ENCODE measurements at places on chromosomes 12 and 14. TPM values are rescaled to one million over a fixed set of nuclear protein-coding genes. Genes with fewer than 3 reads are reported as not detected.

Gene KRT74
- not detected for total RNA-seq

DNA sequence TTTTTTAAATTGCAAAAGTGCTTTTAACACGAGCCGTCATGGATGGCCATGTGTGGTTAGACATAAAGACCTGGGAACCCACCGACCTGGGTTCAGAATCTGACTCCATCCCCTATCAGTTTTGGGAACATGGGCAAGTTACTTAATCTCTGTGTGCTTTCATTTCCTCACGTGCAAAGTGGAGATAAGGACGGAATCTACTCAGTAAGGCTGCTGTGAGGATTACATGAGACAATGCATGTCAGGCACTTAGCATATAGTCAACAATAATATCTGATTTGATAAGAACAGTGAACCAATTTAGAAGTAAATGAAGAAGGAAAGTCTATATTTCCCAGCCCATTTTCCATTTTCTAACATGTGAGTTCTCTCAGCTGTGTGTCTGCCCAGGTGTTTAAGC, 235.4 kb downstream of the SUDS3 start:
- ATAC-seq: no peak

DNA sequence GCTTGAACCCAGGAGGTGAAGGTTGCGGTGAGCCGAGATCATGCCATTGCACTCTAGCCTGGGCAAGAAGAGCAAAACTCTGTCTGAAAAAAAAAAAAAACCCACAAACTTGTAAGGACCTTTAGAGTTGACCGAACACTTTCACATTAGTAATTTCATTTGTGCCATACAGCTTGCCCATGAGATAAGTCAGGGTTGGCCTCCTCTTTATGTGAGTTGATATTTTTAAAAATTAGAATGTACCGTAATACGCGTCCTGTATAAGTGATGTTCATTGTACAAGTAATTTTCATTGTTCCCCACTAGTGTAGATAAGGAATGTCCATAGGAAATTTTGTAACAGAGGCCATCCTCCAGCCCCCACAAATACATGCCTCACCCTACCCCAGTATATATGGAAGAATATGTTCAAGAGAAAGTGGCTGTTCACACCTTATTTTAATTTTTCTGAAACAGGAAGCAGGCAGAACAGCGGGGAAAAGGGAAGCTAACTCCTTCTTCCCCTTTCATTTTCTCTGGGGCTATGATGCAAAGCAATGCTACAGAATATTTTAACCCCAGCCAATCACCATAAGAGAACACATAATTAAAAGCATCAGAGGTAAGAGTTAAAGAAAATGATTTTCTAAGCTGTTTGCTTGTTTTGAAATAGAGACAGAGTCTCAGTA, 31.9 kb upstream of the HIF1A start:
- no peak for ATAC-seq

Gene LDHB
- total RNA-seq: 447 TPM

DNA sequence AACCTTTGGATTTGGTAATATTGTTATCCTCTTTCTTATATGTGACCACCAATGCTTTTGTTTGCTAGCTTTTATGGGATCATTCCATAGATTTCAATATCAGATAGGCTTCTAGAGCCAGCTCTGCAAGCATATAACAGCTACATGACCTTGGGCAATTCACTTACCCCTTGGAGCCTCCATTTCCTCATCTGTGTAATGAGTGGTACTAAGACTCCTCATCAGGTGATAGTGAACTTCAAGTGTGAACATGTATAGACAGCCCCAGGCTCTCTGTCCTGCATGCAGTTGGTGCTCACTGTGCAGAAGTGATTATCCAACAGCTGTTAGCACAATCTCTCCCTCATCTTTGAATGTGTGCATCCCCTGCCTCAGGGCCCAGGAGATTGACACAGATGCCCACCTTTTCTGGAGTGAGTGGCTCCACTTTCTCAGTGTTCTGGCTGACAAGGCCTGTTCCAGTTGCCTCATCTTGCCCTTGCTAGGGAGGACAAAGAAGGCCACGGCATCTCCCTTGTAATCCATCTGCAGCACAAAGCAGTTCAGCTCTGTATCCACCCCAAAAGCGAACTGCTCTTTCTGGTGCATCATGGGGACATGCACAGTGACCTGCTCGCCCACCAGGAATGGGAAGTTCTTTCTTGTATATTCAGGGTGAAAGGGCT, 9.2 kb downstream of the SERPINA9 start:
- no peak for ATAC-seq

Gene PLD4
- not detected for total RNA-seq

Gene ZNF891
- 2.8 TPM for total RNA-seq

Gene LYZ
- total RNA-seq: 51.2 TPM

Gene DACT1
- total RNA-seq: 17.5 TPM

DNA sequence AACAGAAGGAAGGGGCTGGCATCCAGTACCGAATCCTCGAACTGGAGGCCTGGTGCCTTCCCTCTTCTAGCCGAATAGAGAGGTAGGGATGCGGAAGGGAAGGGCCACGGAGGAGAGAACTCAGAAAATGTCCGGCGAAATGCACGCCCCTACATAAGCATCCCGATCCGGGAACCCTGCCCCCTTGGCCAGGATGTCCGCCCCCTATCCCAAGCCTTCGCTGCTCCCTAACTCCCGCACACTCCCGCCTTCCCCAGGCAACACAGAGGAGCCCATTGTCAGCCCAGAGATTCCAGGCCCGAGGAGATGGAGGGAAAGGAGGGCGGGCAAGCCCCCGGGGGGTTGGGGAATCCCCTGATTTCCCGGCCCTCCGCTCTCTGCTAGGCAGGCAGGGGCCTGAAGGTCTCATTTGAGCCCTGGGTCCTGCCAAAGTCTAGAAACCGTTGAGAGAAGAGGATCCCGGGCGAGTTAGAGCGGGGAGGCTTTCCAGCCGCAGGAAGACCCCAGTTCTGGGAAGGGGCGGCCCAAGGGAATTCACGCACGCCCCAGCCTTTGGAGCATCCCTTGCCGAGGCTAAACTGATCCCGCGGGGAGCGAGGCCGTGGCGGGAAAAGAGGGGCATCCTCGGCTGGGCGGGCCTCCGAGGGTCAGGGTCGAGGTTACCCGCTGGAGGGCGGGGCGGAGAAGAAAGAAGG, 569 bp upstream of the ARHGEF40 start:
- ATAC-seq: peak; percentile 4

Gene RTN1
- 1.4 TPM for total RNA-seq

Gene SDR9C7
- not detected for total RNA-seq

DNA sequence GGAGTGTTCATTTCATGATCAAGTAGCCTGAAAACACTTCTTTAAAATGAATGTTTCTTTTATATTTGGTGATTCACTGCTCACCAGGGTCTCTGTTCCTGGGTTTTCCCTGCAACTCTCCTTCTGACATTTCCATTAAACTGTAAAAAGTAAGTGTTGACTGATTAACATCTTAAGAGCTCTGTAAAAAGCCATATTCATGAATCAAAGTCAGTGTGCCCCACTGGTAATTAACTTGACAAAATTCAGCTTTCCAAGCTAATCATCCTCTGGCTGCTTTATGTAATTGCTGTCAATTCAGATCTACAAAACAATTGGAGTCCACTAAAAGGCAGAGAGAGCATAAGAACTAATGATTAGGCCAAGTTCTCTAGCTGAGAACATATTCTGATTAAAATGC, 41.6 kb downstream of the CNTN1 start:
- no peak for ATAC-seq

Gene EMP1
- 482 TPM for total RNA-seq

- ATAC-seq: peak; percentile 83
Measured at GRCh38 chr12:118356809-118357256, 15.9 kb downstream of the TAOK3 start.

Gene COX8C
- total RNA-seq: not detected

Gene NANOG
- total RNA-seq: 2.3 TPM

- peak; percentile 71 for ATAC-seq
Measured at GRCh38 chr12:3041558-3042164, 35.5 kb upstream of the TSPAN9 start.

DNA sequence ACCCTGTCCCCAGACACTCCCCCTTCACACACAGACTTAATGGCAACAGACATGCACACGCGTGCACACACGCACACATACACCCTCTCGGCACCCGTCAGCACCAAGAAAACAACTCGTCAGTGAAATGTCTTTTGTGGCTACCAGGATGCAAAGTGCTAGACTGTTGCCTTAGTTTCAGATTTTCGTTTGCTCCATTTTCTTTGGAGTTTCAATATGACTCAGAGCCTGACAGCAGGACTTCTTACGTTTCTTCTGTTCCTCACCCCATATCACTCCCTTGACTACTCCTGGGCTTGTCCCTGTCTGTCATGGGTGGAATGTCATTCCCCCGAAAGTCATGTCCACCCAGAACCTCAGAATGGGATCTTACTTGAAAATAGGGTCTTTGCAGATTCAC, 182.9 kb downstream of the GLT1D1 start:
- ATAC-seq: no peak

Gene MOK
- total RNA-seq: 10.8 TPM

- no peak for ATAC-seq
Measured at GRCh38 chr12:1117970-1118563, 127.0 kb downstream of the ERC1 start.

GRCh38 chr14:104075530-104076151, 9.9 kb upstream of the ASPG start:
- ATAC-seq: no peak

Measured in gastroesophageal sphincter (tissue), 4 donors.